Cerebellar nuclear complex (tissue), 1 donor: ENCODE measurements at places on chromosomes 3 and 15.

GRCh38 chr15:74786551-74787165, 4.8 kb downstream of the CSK start:
- DNase-seq = no peak

DNA sequence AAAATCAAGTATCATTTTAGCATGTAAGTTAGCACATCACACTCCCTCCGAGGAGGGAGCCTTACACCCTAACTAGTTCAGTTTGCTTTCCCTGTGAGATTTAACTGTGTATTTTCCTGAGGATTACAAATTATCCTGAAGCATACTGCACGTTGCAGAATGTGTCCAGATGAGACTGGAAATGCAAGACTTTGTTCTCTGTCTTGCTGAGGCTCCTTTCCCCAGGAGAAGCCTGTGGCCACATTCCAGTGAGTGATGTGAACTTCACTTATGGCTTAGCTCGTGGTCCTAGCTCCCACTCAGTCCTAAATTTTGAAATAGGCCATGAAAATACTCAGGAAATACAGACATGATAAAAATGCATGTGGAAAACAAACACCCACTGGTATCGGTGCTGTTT, 23.7 kb downstream of the PDZRN3 start:
- DNase-seq = no peak

DNA sequence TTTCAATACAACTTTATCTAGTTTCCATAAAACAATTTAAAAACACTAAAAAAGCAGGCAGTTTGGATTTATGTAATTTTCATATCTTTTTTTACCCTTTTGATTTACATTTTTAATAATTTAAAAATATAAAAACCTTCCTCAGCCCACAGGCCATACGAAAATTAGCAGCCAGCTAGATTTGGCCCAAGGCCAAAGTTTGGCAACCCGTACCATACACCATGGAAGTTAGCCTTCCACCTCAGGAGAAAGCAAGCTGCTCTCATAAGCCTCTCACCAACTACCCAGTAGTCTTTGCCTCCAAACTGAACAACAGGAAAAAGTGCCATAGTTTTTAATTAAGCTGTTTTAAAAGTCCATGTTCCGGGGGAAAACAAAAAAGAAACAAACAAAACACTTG, 107.3 kb upstream of the TRIM42 start:
- DNase-seq = no peak

GRCh38 chr15:80277147-80277546, 25.1 kb upstream of the CTXND1 start:
- DNase-seq = no peak

DNA sequence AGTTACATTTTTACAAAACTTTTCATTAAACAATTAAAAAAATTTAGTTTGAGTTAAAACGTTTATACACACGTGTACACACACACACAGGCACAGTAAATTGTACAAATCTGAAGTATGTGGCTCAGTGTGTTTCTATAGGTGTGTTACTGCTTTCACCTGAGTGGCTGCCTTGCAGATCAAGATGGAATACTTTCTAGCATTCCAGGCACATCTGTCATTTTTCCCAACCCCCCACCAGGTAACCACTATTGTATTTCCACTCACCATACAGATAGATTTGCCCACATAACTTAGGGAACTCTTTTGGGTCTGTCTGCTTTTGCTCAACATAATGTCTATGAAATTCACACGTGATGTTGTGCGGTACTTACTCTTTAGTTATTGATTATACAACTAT, 141.1 kb downstream of the PTPRG start:
- DNase-seq = no peak

GRCh38 chr3:139772539-139773500, 95.0 kb upstream of the NMNAT3 start:
- DNase-seq = no peak

GRCh38 chr15:29208352-29208751, 61.3 kb downstream of the NSMCE3 start:
- no peak for DNase-seq

- DNase-seq = no peak
Measured at GRCh38 chr15:71180986-71181853, 65.9 kb downstream of the THSD4 start.

DNA sequence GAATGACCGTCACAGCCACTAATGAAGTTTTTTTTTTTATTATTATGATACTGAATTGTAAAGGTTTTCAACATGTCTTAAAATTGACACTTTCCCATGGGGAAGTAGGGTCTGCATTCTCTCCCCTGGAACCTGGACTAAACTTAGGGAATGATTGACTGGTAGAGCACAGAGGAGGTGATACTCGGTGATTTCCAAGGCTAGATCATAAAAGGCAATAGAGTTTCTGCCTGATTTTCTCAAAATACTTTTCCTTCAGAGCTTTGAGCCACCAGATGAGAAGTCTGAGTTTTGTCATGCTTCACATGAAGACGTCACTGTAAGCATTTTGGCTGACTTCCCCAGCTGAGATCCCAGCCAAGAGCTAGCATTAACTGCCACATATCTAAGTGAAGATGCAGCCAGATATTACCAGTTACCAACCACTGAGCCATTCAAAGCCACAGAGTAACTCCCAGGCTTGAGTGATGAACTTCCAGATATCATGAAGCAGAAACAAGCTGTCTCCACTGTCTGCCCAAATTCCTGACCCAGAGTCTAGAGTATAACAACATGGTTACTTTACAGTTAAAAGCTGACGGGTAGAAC, 105.8 kb downstream of the LSAMP start:
- DNase-seq = no peak

DNA sequence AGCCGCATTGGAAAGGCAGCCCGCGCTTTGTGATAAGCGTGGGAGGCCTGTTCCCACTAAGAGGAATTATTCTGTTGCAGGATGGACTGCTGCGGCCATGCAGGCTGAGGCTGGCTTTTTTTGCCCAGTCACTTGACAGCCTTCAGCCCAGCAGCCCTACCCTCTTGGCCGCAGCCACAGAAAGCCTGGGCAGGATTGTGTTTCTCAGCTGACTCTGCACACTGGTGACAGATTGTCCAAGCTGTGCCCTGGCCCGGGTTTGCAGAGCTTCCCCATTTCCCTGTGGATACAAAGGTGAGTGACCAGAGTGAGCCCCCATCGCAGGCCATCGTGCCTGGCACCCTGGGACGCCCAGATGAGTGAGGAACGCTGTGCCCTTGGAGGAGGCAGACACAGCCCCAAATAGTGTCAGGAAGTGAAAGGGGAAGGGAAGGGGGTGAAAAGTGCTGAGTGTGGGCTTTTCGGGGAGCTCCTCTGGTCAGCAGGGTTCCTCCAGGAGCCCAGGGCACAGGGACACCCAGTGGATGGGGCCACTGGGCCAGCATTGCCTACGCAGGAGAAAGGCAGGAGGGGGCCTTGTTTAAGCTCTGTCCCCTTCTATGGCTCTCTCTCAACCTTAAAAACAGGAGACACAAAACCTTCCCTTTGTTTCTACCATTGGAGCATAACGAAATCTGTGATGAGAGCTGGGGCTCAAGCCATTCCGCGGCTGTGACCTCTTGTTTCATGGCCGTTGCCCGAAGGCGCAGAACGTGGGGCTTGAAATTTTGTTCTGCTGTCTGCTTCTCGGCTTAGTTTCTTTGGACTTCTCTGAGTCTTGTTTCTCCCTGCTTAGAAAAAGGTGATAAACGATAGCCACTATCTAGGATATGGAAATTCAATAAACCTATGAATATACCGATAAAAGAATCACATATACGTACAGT, 91.5 kb upstream of the MEF2A start:
- peak; percentile 84 for DNase-seq

DNA sequence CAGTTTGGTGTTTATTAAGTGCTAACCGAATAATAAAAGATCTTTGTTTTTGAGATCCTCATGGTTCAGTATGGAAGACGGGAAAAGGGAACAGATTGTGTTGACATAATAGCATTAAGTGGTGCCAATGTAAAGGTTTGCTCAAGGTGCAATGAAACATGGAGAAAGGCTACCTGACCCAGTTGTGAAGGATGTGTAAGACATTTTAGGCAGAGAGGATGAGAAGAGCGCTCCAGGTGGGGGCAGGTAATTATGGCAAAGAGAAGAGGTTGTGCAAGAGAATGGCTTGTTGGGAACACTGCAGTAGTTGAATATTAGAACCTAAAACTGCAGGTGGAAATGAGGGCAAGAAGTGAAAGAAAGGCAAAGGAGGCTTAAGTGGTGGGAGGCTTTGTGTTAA, 140.8 kb downstream of the DIPK2A start:
- no peak for DNase-seq

DNA sequence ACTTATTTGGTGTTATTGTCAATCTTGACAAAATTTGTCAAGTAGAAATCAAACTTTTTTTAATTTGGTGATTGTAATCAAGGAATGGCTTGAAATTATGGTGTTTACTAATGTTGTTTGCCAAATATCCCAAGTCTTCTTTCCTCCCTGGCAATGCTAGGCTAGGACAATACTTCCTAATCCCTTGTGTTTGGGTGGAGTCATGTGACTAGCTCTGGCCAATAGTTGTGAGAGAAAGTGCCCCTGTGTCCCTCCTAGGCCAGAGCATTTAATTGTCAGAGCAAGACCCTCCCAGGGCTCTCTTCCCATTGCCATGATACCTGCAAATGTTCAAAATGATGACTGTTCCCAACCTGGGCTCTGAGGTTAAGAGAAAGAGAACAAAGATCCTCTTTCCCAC, 132.7 kb downstream of the ANXA2 start:
- no peak for DNase-seq

GRCh38 chr15:80586161-80586560, 108.9 kb upstream of the ABHD17C start:
- DNase-seq = no peak

- no peak for DNase-seq
Measured at GRCh38 chr3:159964166-159964973, 24.3 kb upstream of the IL12A start.

GRCh38 chr15:51739061-51739712, 1.7 kb upstream of the LYSMD2 start:
- no peak for DNase-seq

- no peak for DNase-seq
Measured at GRCh38 chr3:107356706-107357105, 20.5 kb upstream of the CCDC54 start.

DNA sequence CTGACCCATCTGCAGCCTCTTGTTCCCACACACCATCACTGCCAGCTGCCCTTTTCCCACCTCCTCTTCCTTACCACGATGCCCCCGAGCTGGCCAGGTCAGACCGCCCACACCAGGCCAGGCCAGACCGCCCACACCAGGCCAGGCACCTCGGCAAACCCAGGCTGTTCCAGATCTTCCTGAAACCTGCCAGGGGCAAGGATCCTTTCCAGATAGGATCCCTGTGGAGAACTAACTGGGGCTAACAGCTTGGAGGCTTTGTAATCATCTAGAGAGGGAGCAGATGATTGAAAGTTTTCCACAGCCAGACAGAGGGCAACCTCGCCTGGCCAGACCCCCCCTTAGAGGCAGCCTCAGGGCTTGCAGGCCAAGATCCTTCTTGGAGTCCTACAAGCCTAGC, 287.3 kb upstream of the TLE3 start:
- DNase-seq = no peak

- no peak for DNase-seq
Measured at GRCh38 chr3:71423151-71423906, 160.2 kb downstream of the FOXP1 start.

GRCh38 chr15:80142646-80143045, 10.2 kb upstream of the FAH start:
- DNase-seq = no peak

- DNase-seq = no peak
Measured at GRCh38 chr3:64264501-64265109, 39.3 kb upstream of the PRICKLE2 start.

DNA sequence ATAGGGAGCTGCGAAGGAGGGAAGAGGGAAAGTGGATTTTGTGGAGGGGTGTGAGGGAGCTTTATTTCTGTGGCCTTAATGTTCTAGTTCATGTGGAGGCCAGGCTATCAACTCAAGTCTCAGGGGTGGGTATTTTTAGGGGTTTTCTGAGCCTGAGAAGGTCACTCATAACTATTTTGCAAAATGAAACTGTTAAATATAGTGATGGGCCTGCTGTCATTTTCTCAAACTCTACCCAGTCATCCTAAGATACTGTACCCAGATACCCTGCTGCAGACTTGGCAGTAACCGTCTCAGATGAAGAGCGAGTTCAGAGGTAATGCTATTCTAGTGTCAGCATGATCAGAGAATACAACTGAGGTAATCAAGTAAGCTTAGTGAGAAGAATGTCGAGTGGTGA, 545.0 kb upstream of the TBL1XR1 start:
- DNase-seq = no peak

GRCh38 chr3:60746043-60746638, 505.1 kb downstream of the FHIT start:
- DNase-seq = no peak

DNA sequence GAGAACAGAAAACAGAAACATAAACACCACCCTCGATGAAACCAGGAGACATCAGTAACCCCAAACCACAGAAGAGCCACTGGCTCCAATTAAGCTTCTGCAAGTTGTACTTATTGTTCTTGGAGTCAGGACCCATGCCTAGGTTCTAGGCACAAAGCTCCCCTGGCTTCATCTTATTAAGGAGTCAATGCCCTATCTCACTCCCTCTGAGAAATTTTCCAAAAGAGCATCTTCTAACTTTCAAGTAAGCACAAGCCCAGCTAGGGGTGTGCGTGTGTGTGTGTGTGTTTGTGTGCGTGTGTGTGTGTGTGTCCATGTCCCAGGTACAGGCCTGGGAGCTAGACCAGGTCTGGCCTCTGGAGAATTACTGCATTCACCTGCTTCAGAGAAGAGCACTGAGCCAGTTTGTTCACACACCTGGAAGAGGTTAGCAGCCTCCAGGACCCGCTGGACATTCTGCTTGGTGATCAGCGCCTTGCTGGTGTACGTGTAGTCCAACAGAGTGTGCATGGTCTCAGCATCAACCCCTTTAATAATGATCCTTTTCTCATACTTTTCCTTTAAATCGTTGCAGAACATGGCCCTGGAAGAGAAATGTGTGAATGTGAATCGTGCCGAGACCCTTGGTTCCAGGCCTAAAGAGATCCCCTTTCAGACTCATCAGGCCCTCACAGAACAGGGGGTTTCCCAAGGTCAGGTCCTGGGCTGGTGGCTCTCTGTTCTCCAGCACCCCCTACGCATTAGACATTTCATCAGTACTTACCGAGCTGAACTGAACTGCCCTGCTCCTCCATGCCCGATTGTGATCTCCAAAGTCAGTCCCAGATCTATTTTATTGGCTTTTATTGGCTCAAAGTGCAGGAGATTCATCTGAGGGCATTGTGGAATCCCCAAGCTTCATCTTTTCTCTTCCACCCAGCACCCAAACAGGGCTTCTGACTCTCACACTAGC, 27.8 kb downstream of the KLHL6 start:
- DNase-seq = no peak

- no peak for DNase-seq
Measured at GRCh38 chr3:174430986-174431385, 428.1 kb upstream of the NAALADL2 start.

GRCh38 chr3:66372681-66373350, 128.0 kb downstream of the LRIG1 start:
- no peak for DNase-seq

GRCh38 chr15:20665653-20666052, 124.1 kb upstream of the GOLGA6L6 start:
- no peak for DNase-seq

DNA sequence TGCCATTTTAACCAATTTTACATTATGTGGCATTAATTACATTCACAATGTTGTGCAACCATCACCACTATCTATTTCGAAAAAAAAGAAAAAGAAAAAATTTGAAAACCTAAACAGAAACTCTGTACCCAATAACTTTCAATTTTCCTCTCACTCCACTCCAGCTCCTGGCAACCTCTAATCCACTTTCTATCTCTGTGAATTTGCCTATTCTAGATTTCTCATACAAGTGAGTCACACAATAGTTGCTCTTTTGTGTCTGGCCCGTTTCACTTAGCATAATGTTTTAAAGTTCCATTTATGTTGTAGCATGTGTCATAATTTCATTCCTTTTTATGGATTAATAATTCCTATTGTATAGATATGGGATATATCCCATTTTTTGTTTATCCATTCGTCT, 53.3 kb upstream of the TBC1D5 start:
- DNase-seq = no peak
